ENCODE measurements at places on chromosomes 7 and 10.

DNA sequence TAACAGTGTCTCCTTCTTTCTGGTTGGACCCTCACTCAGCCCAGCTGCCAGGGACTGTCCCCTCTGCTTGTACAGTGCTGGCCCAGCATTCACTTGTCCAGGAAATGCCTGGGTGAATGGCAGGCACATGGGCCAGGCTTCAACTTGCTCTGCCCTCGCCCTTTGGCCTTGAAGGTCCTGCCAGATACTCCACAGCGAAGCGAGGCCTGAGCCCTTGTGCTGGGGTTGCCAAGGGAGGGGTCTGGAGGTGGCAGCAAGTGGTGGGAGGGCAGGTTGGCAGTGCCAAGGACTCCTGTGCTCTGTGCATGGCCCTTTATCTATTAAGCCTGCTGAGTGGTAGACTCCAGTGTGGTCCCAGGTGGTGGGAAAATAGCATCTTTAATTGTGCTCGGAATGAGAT, 75.7 kb downstream of the CDH23 start:
- DNase-seq: no peak

DNA sequence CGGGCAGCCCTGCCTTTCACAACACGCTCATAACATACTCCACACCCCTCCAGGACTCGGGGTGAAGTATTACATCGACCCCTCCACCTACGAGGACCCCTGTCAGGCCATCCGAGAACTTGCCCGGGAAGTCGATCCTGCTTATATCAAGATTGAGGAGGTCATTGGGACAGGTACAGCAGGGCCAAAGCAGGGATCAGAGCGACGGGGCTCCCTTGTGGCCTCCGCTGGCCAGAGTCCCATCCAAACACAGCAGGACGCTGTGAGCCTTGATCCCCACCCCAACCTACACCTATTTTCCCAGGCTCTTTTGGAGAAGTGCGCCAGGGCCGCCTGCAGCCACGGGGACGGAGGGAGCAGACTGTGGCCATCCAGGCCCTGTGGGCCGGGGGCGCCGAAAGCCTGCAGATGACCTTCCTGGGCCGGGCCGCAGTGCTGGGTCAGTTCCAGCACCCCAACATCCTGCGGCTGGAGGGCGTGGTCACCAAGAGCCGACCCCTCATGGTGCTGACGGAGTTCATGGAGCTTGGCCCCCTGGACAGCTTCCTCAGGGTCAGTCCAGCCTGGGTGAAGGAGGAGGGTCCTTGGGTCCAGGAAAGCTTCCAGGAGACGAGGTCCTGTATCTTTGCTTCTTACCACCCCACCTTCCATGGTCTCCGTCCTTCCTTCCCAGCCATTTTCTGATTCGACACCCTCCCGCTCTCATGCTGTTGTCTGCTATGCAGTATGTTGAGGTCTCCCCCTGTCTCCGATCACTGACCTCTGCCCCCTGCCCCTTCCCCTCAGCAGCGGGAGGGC, 13.5 kb downstream of the EPHB6 start:
- DNase-seq: no peak

DNA sequence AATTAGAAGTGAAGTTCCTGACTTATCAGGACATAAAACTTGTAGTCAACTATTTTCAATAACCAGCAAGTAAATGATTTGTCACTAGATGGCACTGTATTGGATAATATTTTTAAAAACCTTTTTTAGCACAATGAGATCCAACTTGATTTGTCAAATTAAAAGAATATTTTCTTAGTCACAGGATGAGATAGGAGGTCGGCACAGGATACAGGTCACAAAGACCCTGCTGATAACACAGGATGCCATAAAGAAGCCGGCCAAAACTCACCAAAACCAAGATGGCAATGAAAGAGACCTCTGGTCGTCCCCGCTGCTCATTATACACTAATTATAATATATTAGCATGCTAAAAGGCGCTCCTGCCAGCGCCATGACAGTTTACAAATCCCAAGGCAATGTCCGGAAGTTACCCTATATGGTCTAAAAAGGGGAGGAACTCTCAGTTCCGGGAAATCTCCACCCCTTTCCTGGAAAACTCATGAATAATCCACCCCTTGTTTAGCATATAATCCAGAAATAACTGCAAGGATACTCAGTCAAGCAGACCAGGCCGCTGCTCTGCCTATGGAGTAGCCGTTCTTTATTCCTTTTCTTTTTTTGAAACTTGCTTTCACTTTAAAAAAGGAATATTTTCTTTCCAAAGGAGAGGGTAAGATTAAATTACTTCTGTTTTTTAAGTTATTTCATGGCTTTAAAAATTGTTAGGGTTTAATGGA, 255.7 kb upstream of the MKLN1 start:
- DNase-seq: peak; percentile 31

DNA sequence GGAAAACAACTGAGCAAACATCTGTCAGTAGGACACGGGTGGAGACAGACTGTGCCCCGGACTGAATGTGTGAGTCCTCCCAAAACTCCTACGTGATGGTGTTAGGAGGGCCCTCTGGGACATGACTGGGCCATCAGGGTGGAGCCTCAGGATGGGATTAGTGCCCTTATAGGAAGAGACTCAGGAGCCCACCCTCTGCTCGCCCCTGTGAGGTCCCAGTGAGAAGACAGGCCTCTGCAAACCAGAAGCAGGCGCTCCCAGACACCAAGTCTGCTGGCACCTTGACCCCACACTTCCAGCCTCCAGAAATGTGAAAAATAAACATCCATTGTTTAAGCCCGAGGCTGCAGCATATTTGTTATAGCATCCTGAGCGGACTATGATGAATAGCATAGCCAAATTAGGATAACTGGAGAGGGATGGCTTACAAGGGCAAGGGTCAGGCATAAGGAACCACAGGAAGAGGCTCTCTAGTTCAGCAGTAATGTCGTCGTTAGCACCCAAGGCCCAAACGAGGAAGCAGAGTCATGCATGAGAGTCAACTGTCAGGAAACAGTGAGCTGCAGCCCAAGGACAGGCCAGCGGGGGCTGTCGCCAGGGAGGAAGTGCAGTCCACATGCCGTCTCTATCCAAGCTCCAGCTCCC, 50.6 kb downstream of the PTPRN2 start:
- DNase-seq: no peak

- no peak for DNase-seq
Measured at GRCh38 chr7:75762350-75762917, 9.6 kb downstream of the CCL26 start.

GRCh38 chr7:20267482-20267881, 50.3 kb upstream of the MACC1 start:
- DNase-seq: no peak

DNA sequence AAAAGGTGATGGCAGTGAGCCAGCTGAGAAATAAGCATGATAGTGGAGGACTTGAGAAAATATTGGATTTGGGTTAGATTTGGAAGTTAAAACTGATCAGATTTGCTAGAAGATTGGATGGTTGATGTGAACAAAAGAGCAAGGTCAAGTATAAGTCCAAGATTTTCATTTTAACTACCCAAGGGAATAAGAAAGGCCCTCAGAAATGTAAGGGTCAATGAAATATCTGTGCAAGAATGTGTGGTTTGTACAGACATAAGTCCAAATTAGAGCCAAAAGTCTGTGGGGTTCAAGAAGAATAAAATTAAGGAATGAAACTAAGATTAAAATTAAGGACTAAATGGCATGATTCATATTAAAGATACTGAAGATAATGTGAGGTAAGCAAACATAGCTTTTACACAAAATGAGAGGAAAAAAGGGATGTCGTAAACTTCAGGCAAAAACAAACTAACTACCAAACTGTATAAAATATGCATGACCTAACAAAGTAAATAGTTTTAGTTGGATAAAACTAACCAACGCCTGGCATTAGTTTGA, 78.4 kb upstream of the CACNA2D1 start:
- DNase-seq: no peak

DNA sequence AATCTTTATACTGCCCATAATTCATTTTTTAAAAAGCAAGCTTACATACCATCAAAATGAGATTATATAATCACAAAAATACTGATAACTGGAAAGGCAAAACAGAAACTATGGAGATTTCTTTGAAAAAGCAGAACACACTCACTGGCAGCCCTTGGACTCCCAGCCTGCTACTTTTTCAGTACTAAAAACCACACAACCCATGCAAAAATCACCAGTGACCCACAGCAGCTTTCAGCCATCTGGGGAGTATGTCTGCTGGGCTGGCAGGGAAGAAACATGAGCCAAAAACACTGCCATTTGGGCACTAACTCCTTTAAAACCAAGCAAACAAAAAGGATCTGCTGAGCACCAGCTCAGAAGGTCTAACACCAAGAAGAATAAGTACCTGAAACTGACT, 80.0 kb upstream of the DDC start:
- DNase-seq: no peak

DNA sequence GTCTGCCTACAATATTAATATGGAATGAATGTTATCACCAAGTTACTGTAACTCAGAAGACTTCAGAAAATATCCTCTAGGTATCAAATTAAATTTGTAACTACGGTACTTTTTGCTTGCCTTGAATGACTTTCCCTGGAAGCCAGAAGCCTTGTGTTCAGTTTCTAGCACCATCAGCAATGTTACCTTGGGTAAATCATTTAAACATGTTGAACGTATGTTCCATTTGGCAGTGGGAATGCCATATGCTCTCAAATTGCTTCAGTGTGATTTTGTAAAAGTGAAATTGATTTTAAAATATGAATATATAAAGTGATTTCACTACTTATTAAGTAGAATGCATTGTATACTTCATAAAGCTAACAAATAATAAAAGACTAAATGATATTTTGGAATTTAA, 11.2 kb downstream of the RPA3 start:
- no peak for DNase-seq

GRCh38 chr10:86599041-86599440, 55.3 kb upstream of the OPN4 start:
- DNase-seq: no peak

GRCh38 chr10:72068901-72069446, 19.4 kb downstream of the SPOCK2 start:
- DNase-seq: no peak

GRCh38 chr7:47507522-47507921, 74.4 kb downstream of the TNS3 start:
- no peak for DNase-seq

DNA sequence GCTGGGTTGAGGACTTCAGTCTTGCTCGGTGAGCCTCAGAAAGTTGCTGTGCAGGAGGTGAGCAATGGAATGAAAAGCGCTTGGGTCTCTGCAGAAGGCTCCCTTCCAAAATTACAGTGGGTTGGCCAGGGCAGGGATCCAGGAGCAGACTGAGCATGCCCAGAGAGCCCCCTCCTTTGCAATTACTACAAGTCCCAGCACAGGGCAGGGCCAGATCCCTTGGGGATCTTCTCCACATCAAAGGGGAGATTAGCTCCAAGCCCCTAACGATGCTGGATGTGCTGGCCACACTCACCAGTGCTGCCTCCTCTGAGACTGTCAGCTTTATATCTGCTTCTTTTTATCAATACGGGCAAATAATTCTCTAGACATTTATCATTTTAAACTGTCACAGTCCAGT, 337.5 kb downstream of the RPS24 start:
- no peak for DNase-seq

- DNase-seq: no peak
Measured at GRCh38 chr7:157388301-157388700, 51.5 kb downstream of the DNAJB6 start.

GRCh38 chr7:888081-889024, 12.0 kb downstream of the GET4 start:
- DNase-seq: no peak

- DNase-seq: no peak
Measured at GRCh38 chr10:35637462-35637861, 4.6 kb downstream of the FZD8 start.

- DNase-seq: peak; percentile 54
Measured at GRCh38 chr7:149742075-149742701, 31.2 kb downstream of the ZNF467 start.

DNA sequence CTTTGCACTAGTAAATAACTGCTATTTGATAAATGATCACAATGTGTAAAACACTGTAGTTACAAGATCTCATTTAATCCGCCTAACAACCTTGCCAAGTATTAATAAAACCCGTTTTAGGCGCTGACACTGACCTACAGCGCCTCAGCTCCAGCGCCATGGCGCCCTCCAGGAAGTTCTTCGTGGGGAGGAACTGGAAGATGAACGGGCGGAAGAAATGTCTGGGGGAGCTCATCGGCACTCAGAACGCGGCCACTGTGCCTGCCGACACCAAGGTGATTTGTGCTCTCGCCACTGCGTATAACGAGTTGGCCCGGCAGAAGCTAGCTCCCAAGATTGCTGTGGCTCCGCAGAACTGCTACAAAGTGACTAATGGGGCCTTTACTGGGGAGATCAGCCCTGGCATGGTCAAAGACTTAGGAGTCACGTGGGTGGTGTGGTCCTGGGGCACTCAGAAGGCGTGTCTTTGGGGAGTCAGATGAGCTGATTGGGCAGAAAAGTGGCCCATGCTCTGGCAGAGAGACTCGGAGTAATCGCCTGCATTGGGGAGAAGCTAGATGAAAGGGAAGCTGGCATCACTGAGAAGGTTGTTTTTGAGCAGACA, 1.1 kb upstream of the TNPO3 start:
- no peak for DNase-seq

GRCh38 chr7:127896659-127897058, 134.6 kb downstream of the LRRC4 start:
- no peak for DNase-seq

DNA sequence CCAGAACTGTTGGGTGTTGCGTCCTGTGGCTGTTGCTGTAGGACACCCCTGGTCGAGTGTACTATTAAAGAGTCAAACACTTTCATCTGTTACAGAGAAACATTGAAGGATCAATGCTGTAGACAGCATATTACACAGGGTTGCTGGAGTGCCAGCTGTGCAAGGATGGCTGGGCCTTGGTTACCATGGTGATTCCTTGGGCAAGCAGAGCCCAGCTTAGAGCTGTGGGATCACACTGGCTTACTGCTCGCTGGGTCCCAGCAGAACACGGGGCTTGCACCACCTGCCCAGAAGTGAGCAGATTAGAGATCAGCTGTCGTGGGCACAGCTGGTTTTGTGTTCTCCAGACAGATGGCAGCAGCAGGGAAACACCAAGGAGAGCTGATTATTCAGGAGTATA, 76.0 kb downstream of the GPR141 start:
- no peak for DNase-seq

DNA sequence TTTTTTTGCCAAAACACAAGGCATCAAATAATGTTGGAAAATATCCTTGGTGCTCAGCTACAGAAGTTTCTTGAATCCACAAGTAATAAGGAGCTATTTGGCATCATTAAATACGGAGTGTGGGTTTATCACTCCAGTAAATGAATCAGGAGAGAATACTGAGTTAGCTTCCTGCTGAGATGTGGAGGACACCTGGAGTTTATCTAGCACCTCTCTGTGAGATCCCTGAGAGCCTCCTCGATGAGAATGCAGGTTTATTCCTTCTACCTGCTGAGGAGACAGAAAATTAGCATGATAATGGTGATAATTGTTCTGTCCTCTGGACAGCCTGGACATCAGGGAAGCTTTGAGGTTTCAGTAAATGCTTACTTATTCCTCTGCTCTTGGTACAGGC, 40.5 kb downstream of the NRG3 start:
- no peak for DNase-seq
